ENCODE measurements at places on chromosomes 16 and 17.
A peak's percentile ranks its signal among the peaks of the same experiment; 100 is the strongest.

DNA sequence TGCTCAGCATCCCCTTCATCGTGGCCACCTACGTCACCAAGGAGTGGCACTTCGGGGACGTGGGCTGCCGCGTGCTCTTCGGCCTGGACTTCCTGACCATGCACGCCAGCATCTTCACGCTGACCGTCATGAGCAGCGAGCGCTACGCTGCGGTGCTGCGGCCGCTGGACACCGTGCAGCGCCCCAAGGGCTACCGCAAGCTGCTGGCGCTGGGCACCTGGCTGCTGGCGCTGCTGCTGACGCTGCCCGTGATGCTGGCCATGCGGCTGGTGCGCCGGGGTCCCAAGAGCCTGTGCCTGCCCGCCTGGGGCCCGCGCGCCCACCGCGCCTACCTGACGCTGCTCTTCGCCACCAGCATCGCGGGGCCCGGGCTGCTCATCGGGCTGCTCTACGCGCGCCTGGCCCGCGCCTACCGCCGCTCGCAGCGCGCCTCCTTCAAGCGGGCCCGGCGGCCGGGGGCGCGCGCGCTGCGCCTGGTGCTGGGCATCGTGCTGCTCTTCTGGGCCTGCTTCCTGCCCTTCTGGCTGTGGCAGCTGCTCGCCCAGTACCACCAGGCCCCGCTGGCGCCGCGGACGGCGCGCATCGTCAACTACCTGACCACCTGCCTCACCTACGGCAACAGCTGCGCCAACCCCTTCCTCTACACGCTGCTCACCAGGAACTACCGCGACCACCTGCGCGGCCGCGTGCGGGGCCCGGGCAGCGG is 3.2 kb downstream of the UTS2R start:
- DNase-seq, result no peak

GRCh38 chr16:11564046-11564926 is 22.4 kb downstream of the LITAF start:
- no peak for DNase-seq

GRCh38 chr17:18257982-18258355 is 569 bp downstream of the FLII start:
- DNase-seq, result peak; percentile 21

DNA sequence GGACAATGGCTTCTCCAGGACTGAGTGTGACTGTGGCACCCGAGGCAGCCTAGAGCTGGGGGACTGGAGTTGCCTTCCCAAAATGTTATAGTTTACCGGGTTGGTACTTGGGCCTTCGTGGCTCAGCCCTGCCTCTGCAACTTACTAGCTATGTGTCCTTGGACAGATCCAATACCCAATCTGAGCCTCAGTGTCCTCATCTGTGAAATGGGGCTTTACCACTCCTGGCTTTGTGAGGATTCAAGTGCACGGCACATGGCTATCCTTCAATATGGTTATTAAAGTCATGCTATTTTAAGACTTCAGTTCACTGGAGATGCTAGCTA is 9.6 kb downstream of the IRX5 start:
- no peak for DNase-seq

- no peak for DNase-seq
These were observed 28.6 kb downstream of the C16orf74 start for GRCh38 chr16:85722128-85722893.

DNA sequence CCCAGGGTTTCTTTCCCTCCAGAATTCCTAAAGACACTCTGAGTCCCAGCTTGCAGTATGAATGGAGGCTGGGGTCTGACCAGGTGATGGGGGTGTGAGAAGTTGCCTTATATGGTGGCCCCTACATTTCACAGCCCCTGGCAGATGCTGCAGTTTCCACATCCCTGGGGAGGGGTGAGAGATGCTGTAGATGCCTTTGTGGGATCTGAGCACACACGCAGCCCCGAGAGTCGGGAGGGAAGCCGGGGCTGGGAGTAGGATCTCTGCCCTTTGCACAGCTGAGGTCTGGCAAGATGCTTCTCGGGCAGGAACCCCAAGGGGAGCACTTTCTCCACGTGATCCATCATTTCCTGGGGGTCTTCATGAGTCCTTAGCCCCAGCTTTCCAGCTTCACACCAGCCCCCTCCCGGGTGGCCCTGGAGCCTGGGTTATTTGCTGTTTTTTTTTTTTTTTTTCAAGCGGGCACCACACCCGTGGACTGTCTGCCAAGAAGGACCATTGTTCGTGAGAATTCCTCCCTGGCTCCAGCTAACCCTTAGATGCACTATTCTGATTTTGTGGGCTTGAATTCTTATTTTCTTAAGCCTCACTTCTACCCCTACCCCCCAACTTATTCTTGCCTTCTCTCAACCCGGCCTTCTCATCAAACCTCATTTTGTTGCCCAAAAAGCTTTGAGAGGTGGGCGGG is 50.6 kb downstream of the NTN1 start:
- DNase-seq, result no peak
